Activated CD4-positive, alpha-beta T cell treated with anti-CD3 and anti-CD28 coated beads, Interleukin-2, amount 50 U/mL, for 48 hours (primary cell): ENCODE measurements at places on chromosomes 7 and 10.
A peak's percentile ranks its signal among the peaks of the same experiment; 100 is the strongest.

DNA sequence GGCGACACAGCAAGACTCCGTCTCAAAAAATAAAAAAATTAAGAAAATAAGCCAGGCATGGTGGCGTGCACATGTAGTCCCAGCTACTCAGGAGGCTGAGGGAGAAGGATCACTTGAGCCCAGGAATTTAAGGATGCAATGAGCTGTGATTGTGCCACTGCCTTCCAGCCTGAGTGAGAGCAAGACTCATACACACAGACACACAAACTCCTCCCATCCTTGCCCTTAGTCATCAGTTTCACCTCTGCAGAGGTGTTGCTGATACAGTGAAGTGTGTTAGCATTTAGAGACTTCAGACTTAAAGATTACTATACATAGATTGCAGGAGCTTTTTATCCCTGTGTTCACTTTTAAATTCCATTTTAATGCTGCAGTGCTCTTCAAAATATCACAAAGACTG, 5.5 kb upstream of the H2AZ2 start:
- no peak for DNase-seq

DNA sequence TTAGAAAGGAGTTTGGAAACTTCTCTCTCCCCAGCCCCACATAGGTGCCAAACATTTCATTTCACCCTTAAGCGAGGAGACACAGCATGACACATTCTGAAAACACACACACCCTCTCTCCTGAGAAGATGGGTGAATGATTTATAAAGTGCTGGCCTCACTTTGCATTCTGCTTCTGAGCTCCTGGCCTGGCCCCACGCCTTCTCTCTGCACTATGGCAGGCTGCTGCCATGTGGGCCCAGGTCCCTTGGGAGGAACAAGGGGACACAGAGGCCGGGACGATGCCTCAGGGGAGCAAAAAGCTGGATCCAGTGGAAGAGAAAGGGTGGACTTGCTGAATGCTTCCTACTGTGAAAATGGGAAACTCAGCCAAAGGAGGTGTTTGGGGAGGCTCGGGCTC, 56.0 kb downstream of the CPXM2 start:
- DNase-seq: no peak

GRCh38 chr7:95619921-95620320, 23.6 kb upstream of the PDK4 start:
- no peak for DNase-seq

DNA sequence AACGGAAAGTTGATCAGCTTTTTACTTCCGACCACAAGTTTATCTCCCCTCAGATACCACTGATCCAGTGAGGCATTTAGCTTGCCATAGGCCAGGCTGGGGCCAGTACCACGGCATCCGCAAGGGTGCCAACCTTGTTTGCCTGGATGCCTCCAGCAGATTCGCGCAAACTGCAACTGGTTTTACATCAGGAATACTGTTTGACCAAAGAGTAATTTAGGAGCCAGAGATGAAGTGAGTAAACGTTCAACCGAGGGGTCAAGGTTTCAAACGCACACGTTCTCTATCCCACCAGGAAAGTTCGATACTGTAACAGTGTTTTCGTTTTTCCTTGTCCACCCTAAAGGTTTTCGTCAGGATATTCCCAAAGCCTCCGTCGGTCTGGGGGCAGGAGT, 266 bp upstream of the MDFIC start:
- DNase-seq: peak; percentile 45

- no peak for DNase-seq
Observed at GRCh38 chr10:76440426-76440825, 1009.0 kb downstream of the LRMDA start.

DNA sequence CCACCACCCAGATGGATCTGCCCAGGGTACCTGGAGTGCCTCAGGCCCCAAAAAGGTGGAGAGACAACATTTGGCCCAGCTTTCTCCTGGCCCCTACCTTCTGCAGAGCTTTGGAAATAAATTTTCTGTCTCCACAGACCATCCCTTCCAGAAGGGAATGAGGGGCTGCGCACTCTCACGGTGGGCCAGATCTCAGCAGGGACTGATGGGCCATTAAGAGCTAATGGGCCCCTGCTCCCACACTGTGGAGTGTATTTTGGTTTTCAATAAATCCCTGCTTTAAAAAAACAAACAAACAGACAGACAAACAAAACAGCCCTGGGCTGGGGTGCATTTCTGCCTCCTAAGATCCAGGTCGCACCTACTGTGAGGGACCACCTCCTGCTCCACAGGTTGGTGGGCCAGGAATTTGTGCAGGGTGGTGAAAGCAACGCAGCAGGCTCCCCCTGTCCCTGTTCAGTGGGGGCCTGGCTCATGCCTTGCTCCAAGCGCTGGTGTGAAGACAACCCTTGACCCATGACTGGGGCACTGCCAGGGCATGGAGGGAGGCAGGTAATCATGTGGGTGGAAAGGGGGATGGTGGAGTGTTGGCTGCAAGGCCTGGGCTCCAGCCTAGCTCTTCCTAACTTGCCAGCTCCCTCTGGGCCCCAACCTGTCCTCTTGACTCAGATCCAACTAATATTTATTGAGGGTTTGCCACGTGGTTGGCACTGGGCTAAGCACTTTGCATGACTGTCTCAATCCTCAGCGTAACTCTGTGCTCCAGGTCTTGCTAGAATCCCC, 88.5 kb downstream of the COL13A1 start:
- DNase-seq: no peak

GRCh38 chr10:85926986-85927385, 439.6 kb downstream of the GRID1 start:
- DNase-seq: no peak

GRCh38 chr7:75596727-75597614, 104.9 kb downstream of the SPDYE5 start:
- DNase-seq: peak; percentile 38

GRCh38 chr10:131681122-131681521, 219.7 kb upstream of the PPP2R2D start:
- DNase-seq: no peak

DNA sequence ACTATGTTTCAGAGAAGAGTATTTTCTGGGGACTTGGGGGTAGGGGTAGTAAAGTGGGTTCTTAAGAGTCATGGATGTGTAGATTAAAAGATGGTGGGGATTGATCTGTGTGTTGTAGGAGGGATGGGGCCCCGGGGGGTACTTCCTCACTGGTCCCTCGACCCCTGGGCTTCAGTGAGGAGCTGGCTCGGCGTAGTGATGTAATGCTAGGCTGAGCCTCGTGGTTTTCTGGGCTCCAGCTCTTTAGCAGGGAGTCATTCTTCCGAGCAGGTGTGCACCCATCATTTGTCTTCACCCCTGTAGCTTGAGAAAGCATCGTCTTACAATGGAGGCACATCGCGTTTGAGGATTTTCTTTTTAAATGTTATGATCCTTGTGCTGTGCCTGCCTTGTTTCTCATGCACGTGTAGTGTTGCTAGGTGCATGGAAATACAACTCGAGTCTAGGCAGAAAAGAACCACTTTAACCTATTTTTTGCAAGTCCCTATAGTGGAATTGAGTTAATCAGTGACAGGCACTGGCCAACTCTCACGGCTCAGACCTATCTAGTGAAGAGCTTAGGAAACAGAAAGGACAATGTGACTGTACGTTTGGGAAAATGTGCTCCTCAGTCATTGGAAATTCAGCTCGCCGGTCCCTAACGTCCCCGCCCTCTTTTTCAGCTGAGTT, 106.1 kb upstream of the BTBD16 start:
- DNase-seq: no peak

- no peak for DNase-seq
Observed at GRCh38 chr7:98640375-98640774, 23.3 kb downstream of the NPTX2 start.

GRCh38 chr7:131330299-131330698, 2.6 kb downstream of the MKLN1 start:
- no peak for DNase-seq

DNA sequence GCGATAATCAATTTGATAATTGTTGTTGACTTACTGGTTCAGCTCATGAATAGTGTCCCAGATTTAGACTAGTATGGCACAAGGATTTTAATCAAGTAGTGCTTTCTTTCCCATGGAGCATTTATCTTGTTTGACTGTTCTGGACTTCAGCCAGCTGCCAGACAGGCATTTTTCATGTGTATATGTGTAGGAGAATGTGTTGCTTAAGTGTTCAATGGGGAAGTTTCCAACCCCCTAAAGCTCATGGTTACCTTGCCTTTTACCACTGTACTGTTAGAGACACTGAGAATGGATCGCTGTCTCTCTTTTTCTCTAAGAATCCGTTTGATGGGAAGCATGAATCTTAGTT, 103.9 kb downstream of the LRRC4 start:
- DNase-seq: no peak

DNA sequence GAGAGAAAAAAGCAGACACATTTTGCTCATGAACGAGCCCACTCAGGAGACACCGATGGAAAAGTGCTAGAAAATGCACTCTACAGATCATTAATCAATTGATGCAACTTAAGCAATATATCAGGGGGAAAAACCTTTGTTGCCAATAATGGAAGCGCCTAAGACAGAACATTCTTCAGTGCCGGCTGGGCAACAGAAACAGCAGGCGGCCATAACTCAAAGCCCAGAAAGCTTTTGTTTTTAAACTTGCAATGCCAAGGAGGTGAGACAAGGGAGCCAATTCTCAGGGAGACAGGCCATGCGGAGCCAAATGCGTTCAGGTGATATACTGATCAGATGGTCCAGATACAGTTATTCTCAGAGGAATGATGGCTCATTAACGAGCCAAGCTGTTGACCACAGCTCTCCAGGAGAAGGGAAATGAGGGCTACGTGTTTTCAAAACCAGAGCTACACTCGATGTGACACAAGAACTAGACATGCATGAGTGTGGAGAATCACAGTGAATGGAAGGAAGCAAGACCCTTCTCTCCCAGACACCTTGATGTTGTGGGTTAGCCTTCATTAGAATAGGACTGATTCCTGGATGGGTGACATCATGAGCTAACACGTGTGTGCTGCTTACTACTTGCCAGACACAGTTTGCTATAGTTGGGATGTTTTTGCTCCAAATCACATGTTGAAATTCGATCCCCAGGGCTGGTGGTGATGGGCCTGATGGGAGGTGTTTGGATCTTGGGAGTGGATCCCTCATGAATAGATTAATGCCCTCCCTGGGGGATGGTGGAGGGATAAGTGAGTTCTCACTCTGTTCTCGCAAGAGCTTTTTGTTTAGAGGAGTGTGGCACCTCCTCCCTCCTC, 79.1 kb upstream of the KCNMA1 start:
- no peak for DNase-seq

DNA sequence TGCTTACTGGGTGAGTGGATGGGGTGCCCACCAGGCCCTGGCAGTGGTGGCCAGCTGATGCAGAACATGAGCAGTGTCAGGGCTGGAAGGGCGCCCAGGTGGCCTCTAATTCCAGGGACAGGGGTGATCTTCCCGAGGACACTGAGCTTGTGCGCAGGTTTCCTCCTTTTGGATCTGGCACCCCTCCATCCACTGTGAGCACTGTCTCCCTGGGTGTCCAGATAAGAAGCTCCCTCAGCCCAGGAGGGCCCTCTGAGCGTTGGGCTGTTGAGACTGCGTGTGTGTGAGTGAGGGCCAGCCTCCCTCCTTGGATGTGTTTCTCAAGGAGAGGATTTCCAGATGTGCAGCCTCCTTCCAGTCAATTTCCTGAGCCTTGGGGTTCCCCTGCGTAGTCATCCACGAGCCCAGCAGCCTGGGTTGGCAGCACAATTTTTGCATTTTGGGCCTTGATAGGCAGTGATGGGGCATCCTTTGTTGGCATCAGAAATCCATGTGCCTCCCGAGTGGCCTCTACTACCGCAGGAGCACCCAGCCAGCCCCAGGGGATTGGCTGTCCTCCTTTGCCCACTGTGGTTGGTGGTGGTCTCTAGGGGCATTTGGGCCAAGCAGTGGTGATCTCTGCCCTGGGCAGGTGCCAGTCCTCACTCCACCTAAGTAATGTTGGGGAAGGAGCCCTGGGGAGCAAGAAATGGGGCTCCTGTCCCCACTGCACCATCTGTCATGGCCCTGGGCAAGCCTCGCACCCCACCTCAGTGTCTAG, 20.9 kb upstream of the BTBD16 start:
- no peak for DNase-seq

GRCh38 chr7:15561835-15562234, at the start of gene AGMO:
Gene AGMO, minus strand, starts transcription at chr7:15562015.
- no peak for DNase-seq

GRCh38 chr10:129742742-129743550, 221.1 kb downstream of the EBF3 start:
- DNase-seq: no peak

GRCh38 chr7:112069879-112070321, 136.3 kb downstream of the DOCK4 start:
- no peak for DNase-seq
